LoVo (cell line): ENCODE measurements at places on chromosomes 1 and 21.

DNA sequence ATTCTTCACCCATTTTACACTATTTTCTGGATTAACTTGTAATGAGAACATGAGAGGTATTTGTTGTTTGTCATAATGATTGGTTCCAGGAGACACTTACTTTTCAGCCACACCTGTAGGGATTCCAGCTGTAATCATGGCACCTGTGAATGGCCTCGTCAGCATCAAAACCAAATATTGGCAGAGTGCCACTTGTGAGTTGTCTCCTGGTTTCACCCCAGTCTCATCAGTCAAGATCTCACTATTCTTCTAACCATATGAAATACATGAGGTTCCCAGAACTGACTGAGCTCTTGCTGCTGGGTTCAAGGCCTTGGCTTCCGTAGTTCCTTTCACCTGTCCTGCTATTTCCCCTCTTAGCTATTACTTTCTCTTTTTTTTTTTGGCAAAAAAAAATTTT is 246.6 kb upstream of the ADGRL2 start:
- no peak for DNase-seq

- no peak for DNase-seq
Measured at GRCh38 chr1:204621996-204622395, 63.5 kb downstream of the LRRN2 start.

DNA sequence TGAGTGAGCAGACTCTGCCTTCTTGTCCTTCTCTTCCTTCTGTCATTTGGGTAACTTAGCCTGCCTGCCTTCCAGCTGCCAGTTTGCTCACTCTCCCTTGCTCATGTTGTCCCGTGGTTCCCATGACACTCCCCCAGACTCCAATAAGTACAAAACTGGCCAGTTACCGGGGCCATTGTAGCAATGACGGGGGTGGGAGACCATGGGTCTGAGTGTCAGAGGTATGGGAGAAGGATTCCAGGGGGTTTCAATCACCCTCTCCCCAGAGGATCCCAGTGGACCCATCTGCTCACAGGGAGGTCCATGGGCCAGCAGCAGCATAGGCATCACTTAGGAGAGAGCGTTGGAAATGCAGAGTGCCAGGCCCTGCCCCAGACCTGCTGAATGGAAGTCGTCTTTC is 51.3 kb downstream of the CAPN9 start:
- DNase-seq: no peak

GRCh38 chr21:34792504-34793089 is 123.8 kb downstream of the CLIC6 start:
- no peak for DNase-seq

- no peak for DNase-seq
Measured at GRCh38 chr1:22789356-22789994, 78.8 kb downstream of the EPHB2 start.

GRCh38 chr1:33007190-33008050 is 29.3 kb downstream of the AK2 start:
- no peak for DNase-seq

GRCh38 chr1:157404614-157405013 is 147.7 kb downstream of the FCRL5 start:
- no peak for DNase-seq

- DNase-seq: no peak
Measured at GRCh38 chr1:209454340-209454994, 129.0 kb upstream of the CAMK1G start.

GRCh38 chr1:202123336-202123813 is 658 bp downstream of the GPR37L1 start:
- DNase-seq: no peak

DNA sequence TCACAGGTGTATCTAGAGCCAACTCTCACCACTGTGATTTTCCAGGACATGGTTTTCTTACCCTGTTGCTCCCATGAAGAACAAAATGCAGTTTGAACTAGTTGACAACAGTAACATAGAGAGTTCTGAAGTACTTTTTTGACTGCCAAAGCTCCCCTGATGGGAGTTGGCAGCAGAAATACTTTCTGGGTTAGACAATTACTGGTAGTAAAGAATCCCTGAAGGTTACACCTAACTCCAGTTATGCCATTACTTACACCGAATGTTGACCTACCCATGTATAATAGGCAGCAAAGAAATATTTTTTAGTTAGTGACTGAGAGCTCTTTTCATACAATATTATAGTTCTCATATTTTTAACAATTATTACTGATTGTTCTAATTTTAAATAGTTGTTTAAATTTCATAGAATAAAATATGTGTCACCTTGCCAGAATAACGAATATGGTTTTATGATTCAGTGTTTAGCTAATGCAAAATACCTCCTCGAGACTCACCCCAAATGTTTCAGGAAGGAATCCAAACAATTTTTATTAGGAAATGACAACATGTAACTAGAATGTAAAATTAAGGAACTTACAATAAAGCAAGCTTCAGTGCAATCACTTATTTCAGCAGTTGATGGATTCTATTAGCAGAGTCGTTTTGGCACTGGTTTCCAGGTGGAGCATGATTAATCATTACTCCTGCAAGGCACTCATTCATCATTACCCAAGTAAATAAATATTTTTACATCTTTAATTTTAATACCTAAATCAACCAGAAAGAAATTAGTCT is 237.6 kb downstream of the MRPL39 start:
- DNase-seq: no peak
